T-helper 1 cell (primary cell): ENCODE measurements at places on chromosomes 4 and X.

- no peak for DNase-seq
Measured at GRCh38 chr4:169604903-169605331, 7.5 kb downstream of the NEK1 start.

GRCh38 chr4:6338175-6338950 is 68.7 kb downstream of the WFS1 start:
- DNase-seq, result peak; percentile 75

DNA sequence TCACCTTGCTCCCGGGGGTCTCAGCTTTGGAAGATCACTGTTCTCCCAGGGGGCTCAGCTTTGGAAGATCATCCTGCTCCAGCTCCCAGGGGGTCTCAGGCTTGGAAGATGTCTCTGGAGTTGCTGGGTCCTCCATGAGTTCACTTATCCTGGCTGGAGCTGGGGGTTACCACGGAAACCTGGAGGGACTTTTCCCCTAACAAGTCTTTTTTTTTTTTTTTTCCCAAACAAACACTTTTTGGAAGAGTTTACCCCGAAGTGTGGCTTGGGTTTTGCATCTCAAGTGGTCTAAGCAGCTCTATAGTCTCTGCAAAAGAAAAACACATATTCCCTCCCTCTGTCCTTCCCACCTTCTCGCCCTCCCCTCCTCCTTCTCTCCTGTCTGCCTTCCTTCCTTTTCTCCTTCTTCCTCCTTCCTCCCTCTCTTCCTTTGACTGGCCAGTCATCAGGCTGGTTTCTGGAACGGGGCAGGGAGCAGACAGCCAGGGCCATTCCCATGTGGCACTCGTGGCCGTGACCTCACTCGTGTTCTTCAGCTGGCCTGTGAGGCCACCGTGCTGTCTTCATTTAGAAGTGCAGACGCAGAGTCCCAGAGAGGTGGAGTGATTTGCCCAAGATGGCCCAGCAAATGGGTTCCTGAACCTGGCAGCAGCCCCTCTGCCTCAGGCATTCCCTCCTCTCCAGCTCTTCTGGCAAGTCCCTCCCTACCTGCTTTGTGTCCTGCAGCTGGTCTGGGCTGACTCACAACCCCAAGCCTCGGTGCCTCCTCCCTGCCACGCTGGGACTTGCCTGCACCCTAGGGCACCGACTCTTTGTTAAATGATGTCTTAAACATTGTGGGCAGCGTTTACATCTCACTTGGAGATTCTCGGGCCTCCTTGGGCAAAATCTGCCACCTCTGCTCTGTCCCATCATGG is 25.9 kb upstream of the HMX1 start:
- no peak for DNase-seq

- DNase-seq, result no peak
Measured at GRCh38 chr4:84638092-84638491, 55.2 kb downstream of the CDS1 start.

DNA sequence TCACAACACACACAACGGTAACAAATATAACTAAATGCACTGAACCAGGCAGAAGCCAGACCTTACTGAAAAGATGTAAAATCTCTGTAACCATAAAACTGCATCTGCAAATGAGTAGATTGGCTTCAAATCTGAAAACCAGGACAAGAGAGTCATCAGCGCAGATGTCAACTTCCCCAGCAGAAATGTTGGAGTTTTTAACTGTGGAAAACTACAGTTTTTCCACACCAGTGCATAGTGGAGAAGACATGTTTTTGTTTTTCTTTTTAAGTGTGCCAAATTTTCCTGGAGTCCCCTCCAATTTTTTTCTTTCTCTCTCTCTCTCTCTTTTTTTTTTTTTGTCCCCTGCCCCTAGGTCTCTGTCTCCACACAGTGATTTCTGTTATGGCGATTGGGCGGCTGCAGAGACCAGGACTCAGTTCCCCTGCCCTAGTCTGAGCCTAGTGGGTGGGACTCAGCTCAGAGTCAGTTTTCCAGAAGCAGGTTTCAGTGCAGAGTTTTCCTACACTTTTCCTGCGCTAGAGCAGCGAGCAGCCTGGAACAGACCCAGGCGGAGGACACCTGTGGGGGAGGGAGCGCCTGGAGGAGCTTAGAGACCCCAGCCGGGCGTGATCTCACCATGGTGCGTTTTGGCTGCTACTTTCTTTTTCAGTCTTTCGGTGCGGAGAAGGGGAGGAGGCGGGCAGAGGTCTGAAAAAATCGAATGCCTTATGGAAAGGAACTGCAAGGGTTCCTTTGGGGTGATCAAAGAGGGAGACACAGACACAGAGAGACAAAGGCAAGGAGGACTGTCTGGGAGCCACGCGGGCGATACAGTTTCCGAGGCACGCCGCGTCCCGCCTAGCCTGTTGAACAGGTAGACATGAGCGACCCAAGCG is at the start of gene GUCY1A1:
TSS of gene GUCY1A1 (plus strand) at position 505 of the 878 bp plus-strand sequence. CDS start 30,020 bp downstream, outside the sequence.
- no peak for DNase-seq

GRCh38 chr4:152824561-152824960 is 44.8 kb downstream of the ARFIP1 start:
- DNase-seq, result no peak

GRCh38 chr4:144894573-144894972 is 203.4 kb downstream of the ANAPC10 start:
- no peak for DNase-seq

GRCh38 chrX:153495903-153496589 is 1.3 kb downstream of the BGN start:
- no peak for DNase-seq

GRCh38 chr4:111945014-111945413 is 200.2 kb upstream of the FAM241A start:
- DNase-seq, result no peak

GRCh38 chrX:37320541-37321203 is 28.5 kb upstream of the PRRG1 start:
- DNase-seq, result no peak

DNA sequence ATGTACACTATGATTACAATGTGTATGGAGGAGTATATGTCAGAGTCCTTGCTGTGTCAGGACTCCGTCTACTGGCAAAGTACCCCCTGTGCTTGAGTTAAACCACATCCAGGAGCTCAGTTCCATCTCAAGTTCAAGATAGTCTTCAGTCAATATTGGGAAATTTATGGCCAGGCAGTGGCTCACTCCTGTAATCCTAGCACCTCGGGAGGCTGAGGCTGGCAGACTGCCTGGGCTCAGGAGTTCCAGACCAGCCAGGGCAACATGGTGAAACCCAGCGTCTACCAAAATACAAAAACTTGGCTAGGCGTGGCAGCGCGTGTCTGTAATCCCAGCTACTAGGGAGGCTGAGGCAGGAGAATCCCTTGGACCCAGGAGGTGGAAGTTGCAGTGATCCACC is 5.8 kb downstream of the SLBP start:
- no peak for DNase-seq

- DNase-seq, result no peak
Measured at GRCh38 chrX:143296521-143296920, 220.8 kb downstream of the SPANXN3 start.

- no peak for DNase-seq
Measured at GRCh38 chrX:47210661-47211425, 7.6 kb upstream of the CDK16 start.

GRCh38 chrX:118239913-118240698 is 105.8 kb upstream of the WDR44 start:
- DNase-seq, result no peak

GRCh38 chr4:1207157-1207470 is 34.7 kb upstream of the SPON2 start:
- no peak for DNase-seq

DNA sequence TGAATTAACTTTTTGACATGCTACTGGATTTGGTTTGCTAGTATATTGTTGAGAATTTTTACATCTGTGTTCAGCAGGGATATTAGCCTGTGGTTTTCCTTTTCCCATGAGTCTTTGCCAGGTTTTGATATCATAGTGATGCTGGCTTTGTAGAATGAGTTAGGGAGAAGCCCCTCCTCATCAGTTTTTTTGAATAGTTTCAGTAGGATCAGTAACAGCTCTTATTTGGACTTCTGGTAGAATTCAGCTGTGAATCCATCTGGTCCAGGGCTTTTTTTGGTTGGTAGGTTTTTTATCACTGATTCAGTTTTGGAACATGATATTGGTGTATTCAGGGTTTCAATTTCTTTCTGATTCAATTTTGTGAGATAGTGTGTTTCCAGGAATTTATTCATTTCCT is 790.4 kb upstream of the GRID2 start:
- DNase-seq, result no peak

GRCh38 chr4:105179539-105180401 is 33.1 kb downstream of the TET2 start:
- no peak for DNase-seq

GRCh38 chr4:79210636-79211049 is 115.2 kb downstream of the NAA11 start:
- DNase-seq, result no peak

- no peak for DNase-seq
Measured at GRCh38 chr4:142671516-142671915, 174.6 kb downstream of the INPP4B start.

- DNase-seq, result no peak
Measured at GRCh38 chr4:178148106-178148505, 705.9 kb upstream of the AGA start.

- DNase-seq, result no peak
Measured at GRCh38 chrX:69398881-69399280, 105.2 kb upstream of the NALF2 start.

DNA sequence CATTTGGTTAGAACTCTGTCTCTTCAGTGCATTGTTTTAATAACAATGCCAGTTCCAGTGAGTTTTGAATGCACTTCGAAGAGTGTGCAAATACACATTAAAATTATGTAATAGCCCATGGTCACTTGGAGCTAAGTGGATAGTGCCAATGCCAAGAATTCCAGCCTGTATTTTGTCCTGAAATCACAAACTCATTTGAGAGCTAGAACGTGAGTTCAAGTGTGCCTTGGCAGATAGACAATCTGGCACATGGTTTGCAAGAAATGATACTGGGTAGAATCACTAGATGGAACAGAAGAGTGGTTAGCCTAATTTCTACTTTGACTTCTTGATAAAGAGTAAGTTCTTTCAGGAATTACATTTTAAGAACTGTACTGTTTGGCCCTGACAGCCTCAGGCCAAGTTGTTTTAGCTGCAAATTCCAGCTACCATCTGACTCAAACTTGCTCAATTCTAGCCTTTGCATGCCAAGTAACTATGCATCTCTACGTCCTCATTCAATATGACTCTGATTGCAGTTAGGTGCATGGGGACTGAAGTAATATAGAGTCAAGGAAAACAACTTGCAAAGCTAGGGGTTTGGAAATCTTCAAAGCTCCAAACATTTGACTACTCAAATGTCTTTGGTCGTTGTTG is 131.9 kb upstream of the SMIM31 start:
- no peak for DNase-seq

DNA sequence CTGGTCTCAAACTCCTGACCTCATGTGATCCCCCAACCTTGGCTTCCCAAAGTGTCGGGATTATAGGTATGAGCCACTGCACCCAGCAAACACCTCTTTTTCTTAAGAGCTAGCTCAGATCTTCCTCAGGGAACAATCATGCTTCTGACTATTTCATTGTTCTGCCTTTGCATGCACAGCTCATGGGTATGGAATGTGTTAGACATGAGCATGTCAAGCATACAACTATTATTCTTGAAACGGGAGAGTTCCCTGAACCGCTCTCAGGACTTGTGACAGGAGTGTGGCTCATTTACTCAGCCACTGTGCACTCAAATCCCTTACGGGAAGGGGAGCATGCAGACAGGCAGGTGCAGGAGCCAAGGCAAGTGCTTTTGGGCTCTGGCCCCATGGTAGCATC is 231.7 kb upstream of the TAPT1 start:
- DNase-seq, result no peak

- DNase-seq, result no peak
Measured at GRCh38 chr4:53147197-53147596, 218.7 kb downstream of the SCFD2 start.

DNA sequence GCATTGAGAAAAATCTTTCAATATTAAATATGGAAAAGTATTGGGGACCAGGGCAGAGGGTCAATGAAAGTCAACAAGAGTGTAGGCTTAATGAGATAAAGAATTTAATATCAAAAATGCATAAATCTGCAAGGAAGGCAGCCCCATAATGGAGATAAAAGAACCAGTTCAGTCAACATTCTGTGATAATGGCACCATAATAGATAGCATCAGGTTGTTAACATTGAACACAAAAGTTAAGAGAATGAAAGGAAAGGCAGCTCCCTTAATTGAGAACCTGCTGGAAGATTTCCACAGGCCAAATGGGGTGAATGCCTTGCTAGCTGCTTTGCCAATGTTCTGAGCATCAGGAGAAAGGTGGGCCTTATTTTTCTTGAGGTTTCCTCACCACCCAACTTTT is 60.4 kb upstream of the TMEM33 start:
- no peak for DNase-seq

DNA sequence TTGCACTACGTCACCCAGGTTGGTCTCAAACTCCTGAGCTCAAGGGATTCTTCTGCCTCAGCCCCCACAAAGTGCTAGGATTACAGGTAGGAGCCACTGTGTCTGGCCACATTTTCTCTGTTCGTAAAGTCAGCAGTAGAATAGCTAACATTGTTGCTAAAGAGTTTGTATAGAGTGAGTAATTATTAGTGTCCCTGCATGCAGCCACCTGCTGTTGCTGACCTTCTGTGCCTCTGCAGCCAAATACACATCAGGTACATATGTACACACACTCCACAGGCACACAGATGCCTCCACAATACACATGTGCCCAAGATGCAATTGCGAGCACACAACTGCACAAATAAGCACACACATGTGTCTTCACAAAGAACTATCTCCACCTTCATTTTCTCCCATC is 10.9 kb downstream of the DRD5 start:
- no peak for DNase-seq

DNA sequence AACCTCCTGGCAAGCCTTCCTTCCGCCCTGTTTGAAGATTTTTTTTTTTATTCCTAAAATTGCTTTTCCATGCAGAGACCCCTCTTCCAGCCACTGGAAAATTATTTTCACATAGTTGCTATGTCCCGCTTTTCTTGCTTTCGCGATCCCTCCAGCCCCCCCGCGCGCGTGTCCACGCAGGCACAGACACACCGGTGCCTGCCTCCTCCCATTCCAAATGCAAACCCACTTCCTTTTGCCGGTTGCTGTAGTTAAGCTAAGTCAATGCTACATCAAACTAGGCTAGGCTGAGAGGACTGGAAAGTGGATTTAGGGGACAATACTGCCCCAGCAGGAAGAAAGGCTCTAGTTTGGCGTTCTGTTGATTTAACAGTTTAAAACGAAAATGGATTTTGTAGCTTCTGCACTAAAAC is 111.0 kb downstream of the DHX15 start:
- DNase-seq, result no peak
